Activated T-cell treated with anti-CD3 and anti-CD28 coated beads, Interleukin-2, amount 50 U/mL, for 72 hours (primary cell): ENCODE measurements at places on chromosomes 3 and 15.

DNA sequence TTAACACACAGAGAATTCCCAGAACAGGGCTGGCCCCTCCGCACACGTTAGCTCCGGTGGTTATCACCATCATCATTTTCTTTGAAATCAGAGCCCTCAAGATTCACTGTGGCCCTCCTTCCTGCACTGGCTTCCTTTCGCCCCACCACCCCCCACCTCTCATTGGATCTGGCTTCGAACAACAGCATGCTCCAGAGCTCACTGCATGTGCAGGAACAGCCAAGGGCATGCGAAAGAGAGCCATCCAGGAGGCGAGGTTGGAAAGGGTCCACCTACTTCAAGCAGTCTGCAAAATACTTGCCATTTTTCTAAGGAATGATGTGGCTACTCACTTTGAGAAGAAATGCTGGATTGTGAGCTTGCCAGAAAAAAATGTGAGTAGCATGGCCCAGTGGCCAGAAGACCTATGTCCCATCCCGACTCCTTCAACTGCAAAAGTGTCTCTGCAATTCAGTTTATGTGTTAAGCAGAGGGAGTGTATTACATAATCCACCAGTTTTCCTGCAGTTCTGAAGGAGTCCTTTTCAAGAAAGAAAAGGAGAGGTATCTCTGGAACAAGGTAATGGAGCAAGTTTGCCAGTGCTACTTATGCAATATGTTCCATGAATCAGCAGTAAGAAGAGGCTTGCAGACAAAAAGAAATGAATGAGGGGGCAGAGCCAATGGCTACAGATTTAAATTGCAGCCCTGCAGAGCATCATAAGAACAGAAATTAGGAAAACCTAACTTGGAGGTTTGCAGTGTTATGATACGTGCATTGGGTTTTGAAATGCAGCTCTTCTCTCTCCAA is 92.8 kb downstream of the OCA2 start:
- DNase-seq, result no peak

DNA sequence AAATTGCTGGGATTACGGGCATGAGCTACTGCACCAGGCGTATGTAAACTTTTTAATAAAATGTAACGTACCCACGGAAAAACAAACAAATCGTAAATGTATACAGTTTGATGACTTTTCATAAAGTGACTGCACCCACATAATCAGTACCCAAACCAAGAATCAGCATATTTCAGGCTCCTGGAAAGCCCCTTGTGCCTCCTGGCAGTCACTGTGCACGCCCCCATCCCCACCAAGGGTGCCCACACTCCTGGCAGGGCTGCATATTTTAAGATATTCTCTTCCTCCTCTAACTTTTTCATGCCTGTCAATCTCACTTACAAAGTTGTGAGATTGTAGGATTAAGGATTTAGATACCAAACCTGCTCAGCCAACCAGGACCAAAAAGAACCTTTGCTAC is 305.5 kb downstream of the SHQ1 start:
- no peak for DNase-seq

DNA sequence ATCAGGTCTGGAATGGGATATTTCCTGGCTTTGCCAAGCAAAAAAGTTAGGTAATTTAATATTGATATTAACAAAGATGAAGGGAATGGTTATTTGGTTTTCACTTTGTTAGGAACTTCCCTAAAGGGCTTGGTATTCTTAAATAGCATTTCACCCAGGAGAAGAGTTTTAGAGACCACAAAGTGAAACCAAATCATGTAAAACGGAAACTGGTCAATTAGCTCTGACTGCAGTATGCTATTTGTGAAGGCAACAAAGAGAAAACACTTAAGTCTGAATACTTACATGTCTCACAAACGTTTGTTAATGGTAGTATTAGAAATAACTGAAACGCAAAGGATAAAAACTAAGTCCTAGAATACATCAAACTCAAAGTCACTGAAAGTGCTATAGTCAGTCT is 32.4 kb upstream of the SETMAR start:
- DNase-seq, result no peak

DNA sequence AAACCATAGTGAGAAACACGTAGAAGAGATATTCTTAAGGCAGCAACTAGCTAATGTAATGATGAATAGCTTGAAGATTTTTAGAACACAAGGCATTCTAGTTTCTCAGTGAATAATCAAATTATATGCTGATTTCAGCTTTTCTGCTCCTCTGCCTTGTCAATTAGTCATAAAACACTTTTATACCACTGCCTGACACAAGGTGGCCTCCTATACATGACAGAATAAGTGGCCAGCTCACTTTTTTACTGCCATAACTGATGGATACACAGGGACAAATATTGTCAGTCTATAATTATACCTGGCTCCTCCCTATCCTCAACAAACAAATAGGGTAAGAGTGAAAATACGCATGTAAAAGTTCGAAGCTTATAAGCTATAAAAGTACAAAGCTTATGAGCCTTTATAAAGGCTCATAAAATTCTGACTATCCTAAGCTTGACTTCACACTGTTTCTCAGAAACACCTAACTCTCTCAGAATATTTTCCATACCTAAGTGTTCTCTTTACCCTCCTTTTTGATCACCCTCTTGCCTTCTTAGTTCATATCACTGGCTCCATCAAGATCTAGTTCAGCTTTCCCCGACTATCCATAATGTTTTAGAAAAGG is 81.6 kb downstream of the HERC1 start:
- DNase-seq, result peak; percentile 35

DNA sequence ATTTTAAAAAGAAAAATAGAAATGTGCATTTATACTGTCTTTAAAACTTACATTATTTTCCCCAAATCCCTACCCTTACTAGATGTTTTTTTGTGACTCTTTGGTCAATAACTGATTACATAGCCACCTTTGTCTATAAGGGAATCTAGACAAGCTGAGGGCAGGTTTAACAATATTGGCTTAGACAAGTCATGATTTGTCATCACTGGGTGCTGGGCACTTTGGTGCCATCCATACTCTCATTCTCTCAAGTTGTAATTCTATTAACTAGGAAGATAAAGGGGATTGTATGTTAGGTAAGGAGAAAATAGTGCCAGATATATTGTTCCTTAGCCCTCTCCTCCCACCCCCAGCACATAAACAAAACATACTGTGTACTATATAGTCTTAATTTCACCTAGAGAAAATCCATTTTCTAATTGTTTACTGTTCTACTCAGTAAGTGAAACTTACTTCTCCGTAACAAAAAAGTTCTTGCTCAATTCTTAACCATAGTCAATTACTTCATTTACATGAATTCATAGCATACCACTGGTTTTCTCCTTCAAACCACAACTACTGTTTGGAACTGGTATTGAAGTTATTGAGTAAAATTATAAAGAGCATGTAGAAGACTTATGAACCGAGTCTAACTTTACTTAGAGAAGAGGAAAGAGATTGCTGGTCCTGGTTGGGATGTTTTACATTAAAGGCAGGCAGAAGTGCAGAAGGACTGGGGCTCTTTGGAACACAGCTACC is 877.1 kb downstream of the PDCD6IP start:
- DNase-seq, result no peak

- DNase-seq, result no peak
These were observed 81.1 kb upstream of the MFGE8 start for GRCh38 chr15:88994286-88994685.

DNA sequence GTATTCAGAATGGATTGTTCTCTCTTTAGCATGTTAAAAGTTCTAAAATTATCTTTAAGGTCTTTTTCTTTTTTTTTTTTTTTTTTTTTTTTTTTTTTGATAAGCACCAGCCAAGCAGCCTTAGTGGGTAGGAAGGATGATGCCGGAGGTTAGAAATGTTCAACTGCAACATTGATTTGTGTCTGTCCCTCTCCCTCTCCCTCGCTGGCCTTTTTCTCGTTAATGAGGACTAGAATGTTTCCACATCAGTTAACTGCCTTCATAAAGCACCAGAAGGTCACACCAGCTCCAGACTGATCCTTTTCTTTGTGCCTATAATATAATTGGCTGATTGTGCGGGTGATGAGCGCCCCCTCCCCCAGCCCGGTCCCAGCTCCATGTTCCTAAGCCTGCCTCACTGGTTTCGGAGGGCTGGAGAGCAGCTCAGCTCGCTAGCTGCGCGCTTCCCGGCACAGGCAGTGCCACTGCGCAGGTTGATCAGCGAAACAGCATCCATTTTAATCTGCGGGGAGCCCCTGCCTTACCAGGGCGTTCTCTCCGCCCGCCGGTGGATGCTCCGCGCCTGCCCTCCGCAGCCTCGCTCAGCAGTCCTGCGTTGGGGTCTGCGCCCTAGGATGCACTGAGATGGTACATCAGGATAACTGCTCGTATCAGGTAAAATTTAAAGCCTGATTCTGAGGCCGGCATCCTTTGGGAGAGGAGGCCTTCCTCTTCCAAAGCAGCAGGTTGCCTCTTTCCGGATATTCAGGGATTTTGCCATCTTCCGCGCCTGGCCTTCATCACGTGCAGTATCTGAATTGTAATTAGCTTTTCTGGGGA is 148.9 kb upstream of the IL12A start:
- DNase-seq, result no peak

DNA sequence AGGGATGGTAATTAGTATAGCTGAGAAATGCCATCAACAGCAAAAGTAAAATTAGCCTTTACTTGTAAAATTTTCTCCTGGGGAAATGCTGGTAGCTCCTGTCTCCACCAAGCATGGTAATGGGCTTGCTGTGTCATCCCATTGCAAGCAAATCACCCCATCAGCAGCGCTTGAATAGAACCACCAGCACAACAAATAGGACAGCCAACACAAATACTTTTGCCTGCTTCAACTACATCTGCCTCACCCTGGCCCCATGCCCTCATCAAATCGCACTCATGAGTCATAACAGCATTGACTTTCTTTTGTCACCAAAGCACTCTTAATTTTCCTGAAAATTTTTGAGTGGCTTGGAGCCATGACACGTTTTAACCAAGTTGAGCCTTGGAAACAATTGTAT is 52.6 kb downstream of the ERC2 start:
- DNase-seq, result no peak

GRCh38 chr3:74122281-74122680 is 492.2 kb downstream of the CNTN3 start:
- DNase-seq, result no peak

DNA sequence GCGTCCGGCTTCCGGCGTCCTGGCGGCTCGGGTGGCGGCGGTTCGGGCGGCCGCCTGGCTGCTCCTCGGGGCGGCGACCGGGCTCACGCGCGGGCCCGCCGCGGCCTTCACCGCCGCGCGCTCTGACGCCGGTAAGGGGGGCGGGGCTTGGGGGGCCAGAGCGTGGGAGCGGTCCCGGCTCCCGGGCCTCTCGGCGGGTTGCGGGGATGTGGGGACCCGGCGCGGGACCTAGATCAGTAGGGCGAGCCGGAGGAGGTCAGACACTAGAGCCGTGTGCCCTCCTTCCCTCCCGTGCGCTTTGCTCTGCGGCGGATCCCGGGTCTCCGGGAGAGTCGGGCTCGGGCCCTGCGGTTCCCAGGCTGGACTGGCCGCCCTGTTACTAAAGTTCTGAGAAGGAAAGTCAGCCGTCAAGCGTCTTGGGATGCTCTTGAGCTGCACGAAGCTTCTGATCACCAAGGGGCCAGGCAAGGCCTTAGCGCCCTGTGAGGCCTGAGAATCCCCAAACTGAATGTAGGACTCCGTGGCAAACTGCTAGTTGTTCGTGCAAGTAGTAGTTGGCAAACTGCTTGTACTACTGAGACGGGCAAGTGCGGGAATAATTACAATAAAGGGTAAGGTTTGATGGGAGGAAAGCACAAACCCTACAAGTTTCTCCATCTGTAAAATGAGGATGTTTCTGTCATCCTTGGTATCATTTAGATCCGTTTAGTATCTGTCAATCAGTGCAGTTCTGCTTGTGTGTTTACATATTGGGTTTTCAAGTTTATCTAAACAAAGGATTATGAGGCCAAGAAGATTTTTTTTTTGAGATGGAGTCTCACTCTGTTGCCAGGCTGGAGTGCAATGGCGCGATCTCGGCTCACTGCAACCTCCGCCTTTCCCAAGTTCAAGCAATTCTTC is 587 bp downstream of the PIGX start:
- DNase-seq, result peak; percentile 82

GRCh38 chr3:22360970-22361369 is 610.0 kb upstream of the ZNF385D start:
- DNase-seq, result no peak

GRCh38 chr3:144096016-144096415 is 124.4 kb downstream of the DIPK2A start:
- DNase-seq, result no peak

- DNase-seq, result peak; percentile 26
These were observed 51.0 kb upstream of the ATOSA start for GRCh38 chr15:52730173-52730572.

GRCh38 chr3:69200384-69201068 is 78.1 kb upstream of the LMOD3 start:
- DNase-seq, result peak; percentile 56

GRCh38 chr15:32893421-32893820 is 175.6 kb downstream of the GREM1 start:
- no peak for DNase-seq

DNA sequence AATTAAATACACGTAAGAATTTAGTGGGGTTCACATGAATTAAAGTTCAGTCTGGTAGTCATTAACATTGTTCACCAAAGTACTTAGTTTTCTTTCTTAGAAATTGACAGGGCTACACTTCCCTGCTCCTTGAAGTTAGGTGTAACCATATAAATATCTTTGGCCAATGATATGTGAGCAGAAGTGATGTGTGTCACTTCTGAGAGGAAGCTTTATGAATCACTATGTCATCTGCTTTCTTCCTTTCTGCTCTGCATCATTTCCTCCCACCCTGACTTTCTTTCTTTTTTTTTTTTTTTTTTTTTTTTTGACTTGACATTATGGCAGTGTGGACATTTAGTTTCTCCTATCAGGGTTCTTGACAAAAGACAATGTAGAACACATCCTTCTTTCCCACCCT is 156.2 kb upstream of the COL8A1 start:
- no peak for DNase-seq

DNA sequence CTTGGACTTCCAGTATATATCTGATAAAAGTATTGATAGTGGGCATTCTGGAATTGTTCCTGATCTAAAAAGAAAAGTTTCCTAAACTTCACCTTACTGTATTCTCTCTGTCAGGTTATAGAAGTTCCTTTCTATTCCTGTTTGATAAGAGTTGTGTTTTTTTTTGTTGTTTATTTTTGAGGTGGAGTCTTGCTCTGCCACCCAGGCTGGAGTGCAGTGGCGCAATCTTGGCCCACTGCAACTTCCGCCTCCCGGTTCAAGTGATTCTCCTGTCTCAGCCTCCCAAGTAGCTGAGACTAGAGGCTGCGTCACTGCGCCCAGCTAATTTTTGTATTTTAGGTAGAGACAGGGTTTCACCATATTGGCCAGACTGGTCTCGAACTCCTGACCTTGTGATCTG is 13.1 kb downstream of the BLM start:
- DNase-seq, result no peak

- no peak for DNase-seq
These were observed 93.8 kb downstream of the FHIT start for GRCh38 chr3:61157414-61157813.

GRCh38 chr3:13385373-13385965 is 34.7 kb downstream of the NUP210 start:
- DNase-seq, result no peak

DNA sequence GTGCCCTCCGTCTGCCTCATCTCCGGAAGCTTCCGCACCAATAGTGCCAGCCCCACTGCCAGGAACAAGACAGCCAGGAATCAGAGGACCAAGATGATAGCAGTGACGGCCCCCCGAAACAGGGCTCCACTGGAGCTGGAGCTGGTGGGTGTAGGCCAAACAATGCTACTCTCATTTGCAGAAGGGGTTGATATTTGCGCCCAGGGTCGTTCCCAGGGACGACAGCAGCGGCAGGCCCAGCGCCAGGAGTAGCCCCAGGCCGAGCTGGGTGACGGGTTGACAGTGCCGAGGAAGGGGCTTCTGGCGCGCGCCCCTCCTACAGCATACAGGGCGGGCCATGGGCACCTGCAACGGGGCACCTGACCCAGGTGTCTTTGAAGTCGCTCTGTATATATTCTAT is 301.4 kb downstream of the CNTN6 start:
- no peak for DNase-seq
